SJSA1 (cell line): ENCODE measurements at places on chromosomes 2 and 18.

DNA sequence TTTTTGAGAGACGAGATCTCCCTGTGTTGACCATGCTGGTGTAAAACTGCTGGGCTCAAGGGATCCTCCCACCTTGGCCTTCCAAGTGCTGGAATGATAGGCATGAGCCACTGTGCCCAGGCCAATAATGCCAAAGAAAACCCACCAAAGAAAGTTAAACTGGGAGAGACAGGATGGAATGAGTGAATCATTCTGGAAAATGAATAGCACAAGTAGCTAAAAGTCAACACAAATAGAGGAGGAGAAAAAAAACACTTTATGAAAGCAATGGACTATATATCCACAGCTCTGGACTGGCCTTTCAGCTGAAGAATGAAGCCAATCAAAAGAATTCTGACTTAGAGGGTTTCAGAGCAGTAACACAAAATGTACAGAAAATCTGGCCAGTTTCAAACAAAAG, 23.9 kb downstream of the IAH1 start:
- no peak for DNase-seq

- no peak for DNase-seq
Measured at GRCh38 chr2:111618226-111618977, 265.6 kb downstream of the ANAPC1 start.

- DNase-seq, result no peak
Measured at GRCh38 chr18:23885750-23886149, 128.8 kb upstream of the TTC39C start.

- DNase-seq, result no peak
Measured at GRCh38 chr2:61460163-61460562, 10.7 kb downstream of the USP34 start.

DNA sequence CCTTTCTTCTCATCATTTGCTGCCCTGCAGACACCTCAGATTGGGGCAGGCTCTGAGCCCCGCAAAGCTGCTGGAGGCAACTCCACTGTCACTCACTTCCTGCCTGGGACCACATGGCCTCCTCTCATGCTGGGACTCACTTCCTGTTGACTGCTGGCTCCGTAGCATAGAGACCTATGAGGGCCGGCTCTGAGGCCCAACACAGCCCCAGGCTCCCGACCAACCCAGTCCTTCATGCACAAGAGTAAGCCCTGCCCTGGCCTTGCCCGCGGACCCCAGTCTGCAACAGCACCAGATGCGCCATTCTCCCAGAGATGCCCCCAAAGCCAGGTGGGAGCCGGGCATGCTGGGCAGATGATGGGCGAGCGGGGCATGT, 55.7 kb downstream of the DNMT3A start:
- no peak for DNase-seq

GRCh38 chr2:230319211-230319862, 7.7 kb upstream of the SP140L start:
- DNase-seq, result no peak
